ENCODE measurements at places on chromosomes 2 and 18.

DNA sequence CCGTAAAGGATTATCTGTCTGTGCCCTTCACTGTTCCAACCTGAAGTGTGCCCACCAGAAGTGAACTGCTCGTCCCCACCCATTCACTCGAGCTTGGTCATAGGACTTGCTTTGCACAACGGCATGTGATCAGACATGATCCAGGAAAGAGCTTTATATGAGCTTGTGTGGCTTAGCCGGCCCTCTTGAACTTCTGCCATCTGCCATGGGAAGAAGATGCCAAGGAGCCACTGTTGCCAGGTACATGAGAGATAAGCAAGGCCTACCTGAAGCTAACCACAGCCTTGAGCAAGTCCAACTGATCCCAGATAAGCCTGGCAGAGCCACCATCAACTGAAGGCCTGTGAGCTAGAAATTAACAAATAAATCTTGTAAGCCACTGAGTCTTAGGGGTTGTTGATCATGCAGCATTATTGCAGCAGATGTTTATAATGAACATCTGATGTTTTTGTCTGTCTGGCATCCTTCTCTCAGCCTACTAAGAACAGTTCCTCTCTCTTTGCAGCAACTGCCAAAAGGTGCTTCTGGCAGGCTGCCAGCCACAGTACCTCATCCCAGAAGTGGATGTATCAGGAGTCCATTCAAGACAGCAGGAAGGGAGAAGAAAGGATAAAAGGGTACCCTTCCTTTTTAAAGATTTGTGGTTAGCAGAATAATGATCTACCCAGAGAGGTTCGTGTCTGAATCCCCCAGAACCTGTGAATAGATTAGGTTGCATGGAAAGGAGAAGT is 16.8 kb downstream of the DBI start:
- DNase-seq: peak; percentile 76

DNA sequence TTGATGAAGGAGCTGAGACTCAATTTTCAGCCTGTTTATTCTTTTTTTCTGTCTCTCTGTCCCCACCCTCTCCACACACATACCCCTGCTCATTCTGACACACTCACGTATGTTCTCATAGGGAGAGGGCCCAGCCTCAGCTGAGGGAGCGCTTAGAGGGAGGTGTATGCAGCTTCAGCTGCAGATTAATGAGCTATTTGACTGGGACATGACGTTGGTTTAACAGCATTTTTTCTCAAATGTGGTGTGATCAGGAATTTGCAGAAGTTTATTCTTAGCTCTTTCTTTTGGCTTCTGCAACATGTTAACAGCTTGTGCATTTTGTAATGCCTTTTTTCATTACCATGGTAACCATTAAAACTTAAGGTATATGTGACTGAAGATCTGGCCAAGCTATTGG is 1547.1 kb upstream of the PIK3C3 start:
- no peak for DNase-seq

GRCh38 chr2:43417300-43417699 is 178.5 kb downstream of the THADA start:
- no peak for DNase-seq

GRCh38 chr2:101622210-101623030 is 75.1 kb upstream of the MAP4K4 start:
- DNase-seq: no peak

DNA sequence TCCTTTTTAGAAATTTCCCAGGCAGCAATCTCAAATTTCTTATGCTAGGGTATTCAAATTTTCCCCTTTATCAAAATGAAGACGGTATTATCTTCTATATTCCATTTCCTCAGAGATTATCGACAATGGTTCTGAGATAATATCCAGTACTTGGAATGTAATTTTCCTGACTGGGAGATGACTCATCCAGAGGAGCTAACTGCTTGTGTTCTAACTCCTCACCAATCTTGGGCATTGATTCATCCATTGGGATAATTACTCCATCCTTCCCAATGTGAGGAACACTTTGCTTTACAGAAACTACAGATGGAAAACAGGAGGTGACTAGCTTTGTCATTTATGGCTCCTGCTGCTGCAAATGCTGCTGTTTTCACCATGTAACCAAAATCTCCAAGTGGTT is 239.4 kb upstream of the LYPD1 start:
- DNase-seq: no peak

DNA sequence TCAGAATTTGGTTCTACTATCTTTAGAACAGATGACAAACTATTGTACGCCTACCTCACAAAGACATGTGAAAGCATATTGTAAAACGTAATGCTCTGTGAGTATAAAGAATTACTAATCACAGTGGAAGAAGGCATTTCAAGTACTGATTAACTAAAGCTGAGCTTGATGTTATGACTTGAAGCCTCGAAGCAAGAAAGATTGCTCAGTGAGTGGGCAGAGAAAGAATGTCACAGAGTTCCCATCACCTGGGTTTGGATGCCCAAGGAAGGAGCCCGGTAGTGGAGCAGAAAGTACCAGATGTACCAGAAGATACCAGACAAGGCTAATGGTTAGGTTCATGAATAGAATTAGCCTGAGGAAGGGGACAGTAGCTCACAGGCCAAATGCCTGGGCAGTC is 39.5 kb upstream of the FAM110C start:
- DNase-seq: no peak

DNA sequence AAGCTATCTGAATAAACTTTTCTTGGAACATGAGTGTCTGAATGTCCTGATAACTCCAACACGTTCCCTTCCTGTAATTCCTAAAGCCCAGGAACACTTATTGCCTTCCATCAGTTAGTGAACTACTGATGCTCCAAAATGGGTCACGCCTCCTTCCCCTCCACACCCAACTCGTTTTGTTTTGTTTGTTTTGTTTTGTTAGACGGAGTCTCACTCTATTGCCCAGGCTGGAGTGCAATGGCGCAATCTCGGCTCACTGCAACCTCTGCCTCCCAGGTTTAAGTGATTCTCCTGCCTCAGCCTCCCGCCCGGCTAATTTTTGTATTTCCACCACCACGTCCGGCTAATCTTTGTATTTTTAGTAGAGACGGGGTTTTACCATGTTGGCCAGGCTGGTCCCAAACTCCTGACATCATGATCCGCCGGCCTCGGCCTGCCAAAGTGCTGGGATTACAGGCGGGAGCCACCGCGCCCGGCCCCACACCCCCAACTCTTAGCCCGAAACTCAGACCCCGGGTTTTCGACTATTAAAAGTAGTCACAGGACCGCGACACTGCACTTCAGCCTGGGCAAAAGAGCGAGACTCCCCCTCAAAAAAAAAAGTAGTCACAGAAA is 774 bp downstream of the IER3IP1 start:
- DNase-seq: no peak

GRCh38 chr18:41146301-41146700 is 808.7 kb upstream of the PIK3C3 start:
- no peak for DNase-seq

GRCh38 chr18:59938676-59939075 is 38.9 kb downstream of the PMAIP1 start:
- DNase-seq: no peak

DNA sequence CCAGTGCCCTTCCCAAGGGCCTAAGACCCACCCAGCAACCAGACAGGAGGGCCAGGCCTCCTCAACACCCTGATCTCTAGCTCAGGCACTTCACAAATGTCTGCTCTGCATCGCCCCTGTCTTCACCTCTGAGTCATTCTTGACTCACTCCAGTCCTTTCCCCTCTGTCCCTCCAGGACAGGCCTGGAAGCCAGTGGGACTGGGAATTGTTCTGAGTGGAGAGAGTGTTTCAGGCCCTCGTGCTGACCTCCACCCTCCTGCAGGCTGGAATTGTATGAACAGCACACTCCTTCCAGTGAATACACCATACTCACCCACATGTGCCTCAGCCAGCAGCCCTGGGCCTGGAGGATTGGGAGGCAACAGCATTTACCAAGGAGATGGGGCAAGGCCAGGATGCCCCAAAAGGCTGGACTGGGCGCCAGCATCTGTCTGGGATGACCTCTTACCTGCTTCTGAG is 304.2 kb downstream of the CYP26B1 start:
- no peak for DNase-seq

GRCh38 chr2:8049851-8050571 is 631.8 kb upstream of the ID2 start:
- DNase-seq: no peak

DNA sequence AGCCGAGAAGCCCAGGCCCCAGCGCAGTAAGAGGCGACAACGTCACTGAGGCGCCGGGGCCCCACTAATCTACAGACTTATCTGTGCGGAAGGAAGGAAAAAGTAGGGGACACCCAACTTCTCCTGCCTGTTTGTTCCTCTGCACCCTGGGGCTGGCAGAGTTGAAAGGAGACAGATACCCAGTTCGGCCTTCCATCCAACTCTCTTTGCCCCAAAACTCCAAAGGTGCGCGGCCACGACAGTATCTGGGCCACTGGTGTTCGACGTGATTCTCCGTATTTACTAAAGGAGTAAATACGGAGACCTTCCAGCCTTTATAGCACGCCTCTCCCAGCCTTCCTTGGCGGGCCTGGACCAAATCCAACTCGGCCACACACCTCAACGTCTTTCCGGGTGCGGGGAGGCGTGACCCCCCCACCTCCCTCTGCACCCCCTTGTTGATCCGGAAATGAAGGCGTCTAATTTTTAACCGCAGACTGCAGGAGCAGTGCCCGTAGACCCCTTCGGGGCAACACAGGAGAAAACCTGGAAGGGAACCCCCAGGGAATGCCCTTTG is 1.6 kb downstream of the SMAD7 start:
- no peak for DNase-seq

All from NCI-H2171 (cell line).